ENCODE measurements at places on chromosomes 12 and 14.

GRCh38 chr12:120866108-120866507, 38.0 kb downstream of the SPPL3 start:
- peak; percentile 45 for DNase-seq

DNA sequence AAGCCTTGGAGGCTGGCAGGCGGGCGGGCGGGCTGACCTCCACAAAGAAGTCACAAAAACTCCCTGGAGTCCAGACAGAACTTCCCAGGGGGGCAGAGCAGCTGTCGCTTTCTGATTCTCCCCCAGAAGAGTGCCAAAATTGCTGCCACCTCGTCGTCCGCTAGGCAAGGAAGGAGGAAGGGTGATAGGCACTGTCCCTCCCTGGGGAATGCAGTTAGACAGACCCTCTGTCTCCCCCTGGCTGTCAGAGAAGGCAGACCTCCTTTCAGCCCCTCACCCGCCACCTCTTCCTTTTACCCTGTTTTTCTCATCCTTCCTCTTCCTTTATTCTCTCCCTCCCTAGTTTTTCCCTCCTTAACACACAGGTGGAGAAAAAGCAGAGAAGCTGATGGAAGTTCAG, 18.7 kb downstream of the GRIN2B start:
- DNase-seq: no peak

GRCh38 chr12:94717108-94717507, 66.8 kb upstream of the TMCC3 start:
- peak; percentile 30 for DNase-seq

- no peak for DNase-seq
Measured at GRCh38 chr14:74083784-74084276, 423 bp downstream of the ALDH6A1 start.

- DNase-seq: no peak
Measured at GRCh38 chr12:116922194-116922897, 11.6 kb downstream of the FBXW8 start.

- no peak for DNase-seq
Measured at GRCh38 chr12:97404093-97404492, 58.5 kb upstream of the RMST start.

DNA sequence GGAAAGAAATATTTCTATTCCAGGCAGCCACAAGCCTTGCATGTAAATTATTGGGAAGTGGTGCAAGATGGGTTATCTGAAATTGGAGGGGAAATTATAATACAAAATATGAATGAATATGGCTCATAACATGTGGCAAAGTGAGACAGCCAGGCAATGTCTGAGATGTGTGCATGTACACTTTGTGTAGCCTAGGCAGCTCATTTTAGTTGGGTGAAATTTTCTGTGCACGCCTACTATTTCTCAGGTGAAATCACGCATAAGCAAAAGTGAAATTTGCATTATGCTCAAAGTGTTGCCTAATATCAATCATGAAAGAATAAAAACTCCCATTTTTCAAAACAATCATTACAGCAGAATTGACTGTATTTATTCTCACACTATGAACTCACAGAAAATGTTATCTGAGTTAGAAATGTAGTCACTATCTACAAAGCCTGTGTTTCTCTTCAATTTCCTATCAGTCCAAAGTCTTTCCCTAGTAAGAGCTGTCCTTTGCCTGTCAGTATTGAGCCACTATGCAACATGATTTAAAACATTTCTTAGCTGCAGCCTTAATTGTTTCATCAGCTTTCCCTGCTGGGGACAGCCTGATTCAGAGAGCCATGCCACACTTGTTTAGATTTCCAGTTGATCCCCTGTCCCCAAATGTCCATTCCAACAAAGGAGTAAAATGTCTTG, 80.7 kb downstream of the EPS8 start:
- DNase-seq: no peak

DNA sequence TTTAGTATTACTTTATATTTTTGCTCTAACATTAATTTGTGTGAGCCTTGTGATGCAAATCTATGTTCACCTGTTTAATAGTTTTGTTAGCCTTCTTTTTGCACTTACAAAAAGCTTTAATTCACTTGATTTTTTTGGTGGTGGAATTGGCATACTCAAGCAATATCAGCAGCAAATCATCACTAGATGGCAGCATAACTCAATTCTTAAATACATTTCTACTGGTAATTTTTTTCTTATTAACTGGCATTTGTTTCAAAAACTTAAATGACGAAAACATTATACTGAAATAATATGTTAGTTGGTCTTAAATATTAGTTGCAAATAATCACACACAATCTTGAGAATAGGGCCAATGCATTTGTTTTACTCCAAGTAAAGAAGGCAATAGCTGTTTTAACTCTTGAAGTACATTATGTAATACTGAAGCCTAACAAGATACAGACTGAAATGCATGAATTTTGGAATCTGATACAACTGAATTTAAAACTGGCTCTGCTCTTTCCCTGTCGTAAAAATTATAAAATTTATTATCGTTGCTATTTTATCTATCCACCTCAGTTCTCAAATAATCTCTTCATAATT, 151.5 kb downstream of the ATXN7L3B start:
- peak; percentile 65 for DNase-seq

GRCh38 chr12:41466802-41467201, 278.7 kb downstream of the PDZRN4 start:
- DNase-seq: no peak

GRCh38 chr12:25101092-25101445, 93.9 kb downstream of the DNAI7 start:
- DNase-seq: no peak

All from iris pigment epithelial cell (primary cell).